ENCODE measurements at places on chromosomes 6 and 20.
A peak's percentile ranks its signal among the peaks of the same experiment; 100 is the strongest.

GRCh38 chr6:162032620-162033019, 694.9 kb downstream of the PRKN start:
- DNase-seq: no peak

DNA sequence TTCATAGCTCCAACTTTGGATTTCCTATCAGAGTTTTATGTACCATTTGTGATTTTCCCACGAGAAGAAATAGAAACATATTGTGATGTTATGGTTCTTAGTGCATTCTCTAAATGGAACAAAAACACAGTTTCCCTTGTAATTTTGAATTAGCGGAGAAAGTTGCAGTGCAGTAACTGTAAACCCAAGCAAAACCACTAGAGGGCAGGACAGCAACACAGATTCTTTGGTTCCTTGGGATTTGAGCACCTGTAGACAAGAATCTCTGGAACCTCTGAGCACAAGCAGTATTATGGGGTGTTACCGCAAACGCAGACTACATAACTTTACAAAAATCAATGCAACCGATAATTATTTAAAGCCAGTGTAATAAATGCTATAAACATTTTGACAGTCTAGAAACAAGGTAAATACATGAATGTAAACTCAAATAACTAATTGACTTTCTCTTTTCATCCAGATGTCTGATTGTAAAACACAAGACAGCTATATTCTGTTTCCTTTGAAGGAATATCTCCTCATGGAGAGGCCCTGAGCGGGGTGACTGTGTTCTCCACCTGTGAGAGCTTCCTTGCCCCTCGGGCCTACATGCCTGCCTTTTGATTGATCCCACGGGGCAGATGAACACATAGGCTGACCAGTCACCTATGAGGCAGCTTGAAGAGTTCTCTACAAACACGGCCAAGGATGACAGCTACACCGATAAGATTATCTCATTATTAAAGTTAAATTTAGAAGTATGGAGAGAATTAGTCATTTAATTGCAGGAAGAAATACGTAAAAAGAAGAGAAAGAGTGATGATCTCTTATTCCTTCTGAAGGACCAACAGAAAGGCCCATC, 67.5 kb upstream of the COL21A1 start:
- no peak for DNase-seq

DNA sequence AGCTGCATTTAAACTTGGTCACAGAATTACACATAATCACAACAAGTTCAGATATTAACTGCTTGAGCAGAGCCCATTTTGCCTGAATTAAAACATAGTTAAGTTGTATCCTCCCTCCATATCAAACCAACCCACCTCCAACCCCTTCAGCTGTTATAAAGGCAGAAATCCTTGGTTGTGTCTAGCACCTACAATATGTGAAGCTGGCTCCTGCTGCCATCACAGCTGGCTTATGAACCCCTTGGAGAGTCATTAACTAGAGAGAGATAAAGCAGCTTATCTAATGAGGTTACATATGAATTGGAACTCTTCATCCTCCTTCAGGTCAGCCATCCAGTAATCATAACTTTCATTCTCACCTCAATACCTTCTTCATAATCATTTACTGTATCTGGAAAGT, 101.8 kb downstream of the EPHA7 start:
- no peak for DNase-seq

GRCh38 chr6:160162030-160162566, 40.5 kb downstream of the SLC22A1 start:
- no peak for DNase-seq

- DNase-seq: no peak
Observed at GRCh38 chr6:16758163-16758975, 2.9 kb downstream of the ATXN1 start.

DNA sequence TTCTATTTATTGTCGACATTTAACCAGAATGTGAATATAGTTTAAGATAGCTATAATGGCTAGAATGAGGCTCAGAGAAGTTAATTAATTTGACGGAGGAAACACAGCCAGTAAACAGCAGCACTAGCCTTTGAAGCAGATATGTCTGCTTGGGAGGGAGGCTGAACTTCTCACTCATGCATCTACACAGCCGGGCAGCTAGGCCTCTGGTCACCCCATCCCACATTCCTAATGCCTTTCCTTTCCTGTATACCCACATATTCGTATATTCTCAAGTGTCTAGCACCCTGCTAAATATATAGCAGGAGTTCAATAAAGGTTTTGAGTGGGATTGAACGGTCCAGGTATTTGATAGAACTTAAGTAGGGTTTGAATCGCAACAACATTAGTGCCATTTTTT, 230.4 kb upstream of the PDE10A start:
- no peak for DNase-seq

- DNase-seq: no peak
Observed at GRCh38 chr6:46799657-46800056, 6.5 kb downstream of the MEP1A start.

DNA sequence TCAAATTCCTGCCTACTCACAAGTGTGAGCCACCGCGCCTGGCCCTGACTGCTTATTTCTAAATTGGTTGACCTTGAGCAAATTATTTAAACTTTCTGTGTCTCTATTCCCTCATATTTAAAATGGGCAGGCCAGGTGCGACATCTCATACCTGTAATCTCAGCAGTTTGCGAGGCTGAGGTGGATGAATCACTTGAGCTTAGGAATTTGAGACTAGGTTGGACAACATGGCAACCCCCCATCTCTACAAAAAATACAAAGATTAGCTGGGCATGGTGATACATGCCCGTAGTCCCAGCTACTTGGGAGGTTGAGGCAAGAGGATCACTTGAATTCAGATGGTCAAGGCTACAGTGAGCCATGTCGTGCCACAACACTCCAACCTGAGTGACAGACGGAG, 26.5 kb downstream of the DCBLD1 start:
- no peak for DNase-seq

DNA sequence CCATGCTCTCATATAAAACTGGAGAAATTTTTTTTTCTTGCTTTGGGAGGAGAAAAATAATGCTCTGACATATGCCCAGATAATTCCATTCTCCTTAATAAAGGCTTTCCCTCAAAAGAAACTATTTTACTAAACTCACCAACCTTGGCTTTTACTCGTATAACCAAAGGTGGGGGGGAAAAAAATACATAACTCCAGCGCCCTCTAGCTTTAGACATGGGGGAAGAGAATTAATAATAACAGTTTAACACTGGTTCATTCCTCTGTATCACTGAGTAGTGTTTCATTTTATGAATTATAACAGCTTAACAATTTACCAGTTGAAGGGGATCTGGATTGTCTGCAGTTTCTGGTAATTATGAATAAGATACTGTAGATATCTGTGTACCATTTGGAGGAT, 1226.1 kb downstream of the GRIK2 start:
- no peak for DNase-seq

- DNase-seq: no peak
Observed at GRCh38 chr20:44056010-44056698, 130.8 kb downstream of the JPH2 start.

DNA sequence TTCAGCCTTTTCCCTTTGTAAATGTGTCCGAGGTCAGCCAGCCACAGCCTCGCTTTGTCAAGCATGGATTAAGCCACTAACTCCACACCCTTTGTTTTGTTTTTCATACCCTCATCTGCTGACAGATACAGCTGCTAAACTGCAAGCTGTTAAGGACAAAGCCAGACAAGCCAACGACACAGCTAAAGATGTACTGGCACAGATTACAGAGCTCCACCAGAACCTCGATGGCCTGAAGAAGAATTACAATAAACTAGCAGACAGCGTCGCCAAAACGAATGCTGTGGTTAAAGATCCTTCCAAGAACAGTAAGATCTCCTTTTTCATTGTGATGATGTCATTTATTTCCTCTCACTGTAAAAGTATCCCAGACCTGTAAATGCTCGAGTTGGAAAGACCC, 269.3 kb downstream of the ARHGAP18 start:
- no peak for DNase-seq

GRCh38 chr6:25219216-25219916, 59.8 kb upstream of the CARMIL1 start:
- DNase-seq: no peak

DNA sequence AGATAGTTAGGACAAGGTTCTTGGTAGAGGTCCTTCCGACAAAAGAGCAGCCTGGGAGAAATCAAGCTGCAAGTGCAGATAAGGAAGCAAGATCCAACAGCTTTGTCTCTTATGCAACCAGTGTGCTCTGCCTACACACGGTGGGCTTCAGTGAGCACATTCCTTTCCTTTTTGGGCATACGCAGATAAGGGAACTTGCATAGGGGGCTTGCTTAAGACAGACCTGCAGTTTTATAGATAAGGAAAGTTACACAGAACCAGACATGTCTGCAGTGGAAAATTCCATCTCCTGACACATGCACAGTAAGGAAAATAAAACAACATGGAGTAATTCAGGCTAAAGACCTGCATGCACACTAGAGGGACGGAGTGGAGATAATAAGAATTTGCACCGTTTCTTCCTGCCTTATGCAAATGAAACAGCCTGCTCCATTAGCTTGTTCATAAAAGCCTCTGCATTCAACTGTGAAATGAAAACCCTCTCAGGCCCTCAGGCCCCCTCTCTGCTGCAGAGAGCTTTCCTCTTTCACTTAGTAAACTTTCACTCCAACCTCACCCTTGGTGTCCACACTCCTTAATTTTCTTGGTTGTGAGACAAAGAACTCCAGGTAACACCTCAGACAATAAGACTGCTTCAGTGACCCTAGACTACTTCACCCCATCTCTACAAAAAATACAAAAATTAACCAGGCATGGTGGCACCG, 97.5 kb upstream of the MYLIP start:
- no peak for DNase-seq

DNA sequence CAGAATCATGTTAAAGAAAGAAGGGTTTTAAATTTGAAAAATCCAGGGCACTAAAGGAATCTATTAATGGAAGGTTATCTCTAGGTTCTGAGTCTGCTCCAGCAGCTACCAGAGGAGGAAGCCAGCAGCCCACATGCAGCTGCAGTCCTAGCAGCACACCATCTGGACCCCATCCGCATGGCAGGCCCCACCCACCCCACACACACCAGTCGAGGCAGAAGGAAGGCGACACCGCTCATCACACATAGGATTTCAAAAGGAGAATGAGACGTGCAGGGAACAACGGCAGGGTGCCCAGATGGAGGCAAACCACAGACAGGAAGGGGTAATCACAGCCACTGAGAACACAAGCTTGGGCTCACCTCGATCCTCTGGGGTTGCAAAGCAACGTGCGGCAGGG, 78.9 kb downstream of the GINS1 start:
- DNase-seq: peak; percentile 34

DNA sequence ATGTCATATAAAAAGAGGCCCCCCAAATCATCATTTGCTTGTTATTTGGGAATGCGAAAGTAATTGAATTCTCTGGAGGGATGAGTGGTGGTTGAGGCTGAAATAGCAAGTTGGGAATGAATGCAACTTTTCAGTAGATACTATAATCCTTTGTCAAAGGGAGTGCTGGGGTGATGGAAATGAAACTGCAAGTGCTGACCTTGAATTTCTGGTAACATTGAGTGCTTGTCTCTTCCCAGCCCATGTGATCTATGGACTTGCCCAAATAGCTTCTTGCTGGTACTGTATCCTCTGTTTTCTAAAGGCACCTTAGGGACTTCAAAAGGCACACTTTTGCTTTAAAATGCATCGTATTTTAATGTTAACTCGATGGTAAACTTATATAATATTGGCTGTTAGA, 14.8 kb downstream of the PAQR8 start:
- DNase-seq: no peak

DNA sequence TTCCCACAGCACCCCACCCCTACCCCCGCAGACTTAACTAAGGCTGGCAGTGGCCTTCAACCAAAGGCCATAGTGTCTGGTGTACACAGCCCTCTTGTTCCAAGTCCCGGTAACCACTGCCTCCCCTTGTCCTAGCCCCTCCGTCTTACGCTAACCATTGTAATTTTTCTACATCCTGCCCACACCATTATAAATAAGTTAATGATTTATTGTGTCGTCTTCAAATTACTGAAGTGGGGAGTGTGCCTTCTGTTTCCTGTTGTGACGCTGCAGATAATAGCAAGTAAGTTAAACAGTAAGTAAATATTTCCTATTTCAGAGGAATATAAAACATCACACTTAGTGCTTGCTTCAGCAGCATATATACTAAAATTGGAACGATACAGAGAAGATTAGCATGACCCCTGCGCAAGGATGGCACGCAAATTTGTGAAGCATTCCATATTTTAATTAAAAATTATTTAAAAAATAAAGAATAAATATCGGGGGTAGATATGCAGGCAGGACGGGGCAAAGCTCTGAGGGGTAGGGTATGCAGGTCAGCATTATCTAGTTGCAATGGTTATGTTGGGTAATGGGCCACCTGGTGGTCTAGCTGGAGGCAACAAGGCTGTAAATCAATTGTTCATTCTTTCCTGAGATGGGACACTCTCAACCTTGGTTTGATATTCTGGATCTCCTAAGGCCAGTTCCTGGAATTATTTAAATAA, 15.1 kb downstream of the SRSF6 start:
- no peak for DNase-seq

DNA sequence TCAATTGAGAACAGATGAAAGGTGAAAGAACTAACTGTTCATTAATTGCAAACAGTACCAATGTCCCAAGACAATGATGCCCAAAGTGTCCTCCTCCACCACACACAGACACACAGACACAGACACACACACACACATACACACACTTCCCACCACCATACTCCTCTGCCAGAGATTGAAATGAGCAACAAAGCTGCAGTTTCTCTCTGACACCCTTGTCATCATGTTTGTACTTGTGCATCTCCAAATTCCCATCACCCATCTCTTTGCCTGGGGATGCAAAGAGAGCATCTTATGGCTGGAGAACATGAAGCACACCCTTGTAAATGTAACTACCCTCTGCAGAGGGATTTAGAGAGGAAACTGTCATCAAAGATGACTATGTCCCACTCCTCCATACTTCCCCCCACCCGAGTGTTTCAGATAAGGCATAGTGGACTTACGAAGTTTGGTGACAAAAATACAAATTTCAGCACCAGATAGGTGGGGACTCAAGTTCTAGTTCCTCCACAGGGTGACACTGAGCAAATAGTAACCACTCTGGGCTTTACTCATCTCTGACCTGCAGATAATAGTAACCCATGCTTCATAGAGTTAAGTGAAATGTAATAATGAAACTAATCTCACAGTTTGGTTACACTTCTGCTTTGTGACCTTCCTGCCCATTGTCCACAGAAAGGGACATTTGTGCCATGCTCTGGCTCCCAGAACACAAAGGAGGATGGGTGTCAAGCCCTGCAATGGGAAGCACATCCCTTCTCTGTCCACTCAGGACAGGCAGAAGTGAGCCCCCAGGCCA, 8.7 kb downstream of the MAFB start:
- DNase-seq: no peak

All from GM04504 (cell line).